ENCODE measurements at places on chromosomes 13 and 19. TPM values are rescaled to one million over a fixed set of nuclear protein-coding genes. Genes with fewer than 3 reads are reported as not detected.

DNA sequence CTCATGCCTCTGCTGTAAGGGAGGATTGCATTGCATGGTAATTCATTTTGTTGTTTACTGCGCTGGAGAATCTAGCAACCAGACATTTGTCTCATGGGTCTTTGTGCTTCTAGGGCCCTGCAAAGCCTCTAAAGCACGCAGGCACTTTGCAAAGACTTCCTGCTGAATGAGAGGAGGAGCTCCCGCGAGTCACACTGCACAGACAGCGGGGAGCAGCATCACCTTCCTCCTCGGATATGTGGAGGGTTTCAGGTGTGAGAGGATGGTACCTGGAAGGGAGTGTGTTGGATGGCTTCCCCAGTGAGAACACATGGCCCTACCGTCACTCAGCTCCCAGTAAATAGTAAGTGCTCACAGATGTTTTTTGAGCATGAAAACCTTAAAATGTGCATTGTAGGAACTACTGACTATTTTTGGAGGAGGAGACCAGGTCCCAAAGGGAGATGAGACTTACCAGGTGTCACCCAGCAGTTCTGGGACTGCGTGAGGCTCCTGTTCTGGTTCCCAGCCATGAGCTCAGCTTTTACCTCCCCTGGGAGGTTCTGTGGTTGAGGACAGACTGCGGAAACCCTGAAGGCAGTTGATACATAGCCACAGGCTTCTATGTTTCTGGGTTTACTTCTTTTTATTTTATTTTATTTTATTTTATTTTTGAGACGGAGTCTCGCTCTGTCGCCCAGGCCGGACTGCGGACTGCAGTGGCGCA is 278.0 kb downstream of the FGF9 start:
- no peak for DNase-seq

Gene PSG2
- not detected for polyA plus RNA-seq

Gene ZGLP1
- 6.8 TPM for polyA plus RNA-seq

Gene TINCR
- 1.1 TPM for polyA plus RNA-seq

- no peak for DNase-seq
These were observed 111.4 kb downstream of the CCNA1 start for GRCh38 chr13:36543671-36544070.

DNA sequence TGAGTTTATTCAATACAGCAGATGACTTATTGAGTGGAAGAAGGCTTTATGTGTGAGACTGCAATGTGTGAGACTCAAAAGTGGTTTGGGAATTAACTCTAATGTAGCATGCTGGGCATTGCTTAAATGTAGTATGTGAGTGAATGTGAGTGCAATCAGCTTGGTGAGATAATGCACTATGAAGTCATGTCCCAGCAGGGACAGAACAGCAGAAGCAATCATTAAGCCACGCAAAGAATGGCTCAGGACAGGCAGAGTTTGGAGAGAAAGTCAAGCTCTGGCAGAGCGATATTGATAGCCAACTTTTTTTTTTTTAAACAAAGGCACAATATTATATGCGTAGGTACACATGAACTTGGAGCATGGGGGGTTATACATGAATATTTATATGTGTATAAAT is 597.7 kb downstream of the GPC6 start:
- DNase-seq = no peak
